ENCODE measurements at places on chromosomes 2 and 18.

- no peak for DNase-seq
These were observed 656.8 kb downstream of the METTL4 start for GRCh38 chr18:1914489-1914888.

DNA sequence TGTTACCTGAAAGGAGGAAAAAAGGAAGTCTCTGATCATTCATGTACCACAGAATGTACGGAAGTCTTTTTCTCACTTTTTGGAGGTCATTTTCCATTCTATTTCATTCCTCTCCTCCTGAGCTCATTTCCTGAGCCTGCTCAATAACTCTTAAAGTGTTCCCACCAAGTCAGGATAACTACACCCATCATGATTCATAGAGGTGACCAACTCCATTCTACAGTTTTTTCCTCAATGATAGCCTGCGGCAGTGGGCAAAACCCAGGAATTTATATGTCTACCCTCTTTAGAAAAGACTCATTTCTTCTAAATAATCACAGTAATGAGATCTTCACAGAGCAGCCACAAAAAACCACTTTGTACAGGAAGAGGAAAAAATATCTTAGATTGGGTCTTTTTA is 372.5 kb downstream of the RBM43 start:
- DNase-seq: no peak

GRCh38 chr2:165743442-165743841 is 50.6 kb downstream of the GALNT3 start:
- peak; percentile 0 for DNase-seq

DNA sequence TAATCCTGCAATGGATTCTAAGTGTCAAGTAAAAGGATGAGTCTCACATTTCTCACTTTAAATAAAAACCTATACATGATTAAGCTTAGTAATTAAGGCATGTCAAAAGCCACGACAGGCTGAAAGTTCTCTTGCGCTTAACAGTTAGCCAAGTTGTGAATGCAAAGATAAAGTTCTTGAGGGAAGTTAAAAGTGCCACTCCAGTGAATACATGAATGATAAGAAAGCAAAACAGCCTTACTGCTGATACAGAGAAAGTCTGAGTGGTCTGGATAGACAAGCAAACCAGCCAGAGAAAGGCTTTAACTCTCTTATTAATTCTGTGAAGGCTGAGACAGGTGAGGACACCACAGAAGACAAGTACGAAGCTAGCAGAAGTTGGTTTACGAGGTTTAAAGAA is 12.7 kb downstream of the THOC1 start:
- no peak for DNase-seq

Measured in CD4-positive, alpha-beta T cell treated with Interleukin-1 beta for 1 hour (primary cell).